ENCODE measurements at places on chromosomes 13 and 19.

DNA sequence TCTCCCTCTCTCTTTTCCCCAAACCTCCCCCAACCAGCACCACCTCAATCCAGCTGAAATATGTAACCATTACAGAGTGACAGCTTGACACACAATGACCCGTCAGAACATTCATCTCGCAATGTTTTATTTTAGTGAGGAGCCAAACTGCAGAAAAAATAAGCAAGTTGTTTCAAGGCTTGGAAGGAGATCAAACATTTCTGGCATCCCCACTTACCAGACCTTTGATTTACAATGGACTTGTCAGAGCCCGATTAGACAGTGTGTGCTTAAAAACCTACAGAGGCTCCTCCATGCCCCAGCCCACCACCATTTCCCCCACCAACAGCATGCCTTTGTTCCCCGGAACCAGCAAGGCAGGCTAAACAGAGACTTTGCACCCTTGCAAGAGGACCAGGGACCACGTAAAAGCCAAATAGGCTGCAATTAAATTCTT, 382.8 kb upstream of the ZNF507 start:
- DNase-seq, result no peak

- no peak for DNase-seq
Measured at GRCh38 chr13:107743983-107744382, 471.4 kb downstream of the LIG4 start.

- DNase-seq, result no peak
Measured at GRCh38 chr13:41408746-41409145, 48.6 kb upstream of the RGCC start.

DNA sequence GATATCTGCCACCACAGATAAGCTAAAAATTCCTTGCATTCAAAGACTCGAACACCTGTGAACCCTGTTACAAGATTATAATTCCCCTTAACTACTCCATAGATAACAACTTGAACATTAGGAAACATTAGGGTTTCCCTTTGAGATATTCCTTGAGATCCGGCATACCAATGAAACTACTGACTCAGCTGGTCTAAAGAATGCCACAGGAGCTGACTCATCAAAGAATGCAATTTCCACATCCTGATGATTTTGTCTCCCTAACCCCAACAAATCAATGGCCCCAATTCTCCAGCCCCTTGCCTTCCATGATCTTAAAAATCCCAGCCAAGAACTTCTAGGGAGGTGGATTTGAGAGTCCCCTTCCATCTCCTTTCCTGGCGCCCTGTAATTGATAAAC, 35.6 kb upstream of the ZNF599 start:
- DNase-seq, result no peak

DNA sequence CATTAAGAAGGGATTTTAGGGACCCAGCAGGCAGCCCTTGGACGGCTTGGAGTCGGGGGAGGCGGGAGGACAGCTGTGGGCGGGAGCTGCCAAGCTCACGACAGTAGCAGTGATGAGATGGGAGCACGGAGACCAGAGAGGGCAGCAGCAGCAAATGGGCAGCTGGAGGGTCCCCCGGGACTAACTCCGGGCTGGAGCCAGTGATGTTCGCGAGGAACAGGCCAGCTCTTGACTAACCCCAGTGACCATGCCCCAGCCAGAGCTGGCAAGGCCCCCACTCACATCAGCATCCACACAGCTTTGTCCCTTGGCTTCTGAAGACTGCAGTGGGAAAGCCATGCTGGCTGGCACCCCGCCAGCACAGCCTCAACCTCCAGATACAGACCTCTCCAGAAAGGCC, 81.9 kb downstream of the RAB20 start:
- no peak for DNase-seq

- DNase-seq, result no peak
Measured at GRCh38 chr19:48648134-48648533, 2.1 kb upstream of the CA11 start.

DNA sequence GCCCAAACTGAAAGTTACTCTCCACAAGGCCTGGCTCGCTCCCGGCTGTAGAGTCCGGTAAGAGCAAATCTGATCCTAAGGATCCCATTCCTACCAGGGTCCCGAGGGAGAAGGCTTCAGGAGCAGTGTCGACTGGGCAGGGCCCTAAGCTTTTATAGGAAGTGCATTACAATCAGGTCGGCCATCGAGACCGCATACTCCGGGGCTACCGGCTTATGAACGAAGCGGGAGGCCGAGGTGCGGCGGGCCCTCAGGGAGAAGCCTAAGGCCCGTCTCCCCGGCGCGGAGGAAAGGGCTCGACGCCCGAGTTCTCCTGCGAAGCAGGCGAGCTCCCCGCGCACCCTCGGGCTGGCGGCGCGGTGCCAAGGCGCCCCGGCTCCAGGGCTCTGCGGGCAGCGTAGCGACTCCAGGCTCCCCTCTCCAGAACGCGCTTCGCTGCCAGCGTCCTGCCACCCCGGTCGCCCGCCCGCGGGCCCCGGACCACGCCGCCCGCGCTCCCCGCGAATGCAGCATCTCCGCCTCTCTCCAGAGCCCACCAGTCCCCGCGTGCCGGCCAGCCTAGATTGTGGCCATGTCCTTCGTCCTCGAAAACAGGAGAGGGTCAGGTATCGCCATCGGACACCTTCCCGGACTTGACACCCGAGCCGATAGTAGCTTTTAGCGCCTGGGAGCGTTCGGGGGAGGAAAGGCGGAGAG, 1.4 kb downstream of the EFNB2 start:
- no peak for DNase-seq

DNA sequence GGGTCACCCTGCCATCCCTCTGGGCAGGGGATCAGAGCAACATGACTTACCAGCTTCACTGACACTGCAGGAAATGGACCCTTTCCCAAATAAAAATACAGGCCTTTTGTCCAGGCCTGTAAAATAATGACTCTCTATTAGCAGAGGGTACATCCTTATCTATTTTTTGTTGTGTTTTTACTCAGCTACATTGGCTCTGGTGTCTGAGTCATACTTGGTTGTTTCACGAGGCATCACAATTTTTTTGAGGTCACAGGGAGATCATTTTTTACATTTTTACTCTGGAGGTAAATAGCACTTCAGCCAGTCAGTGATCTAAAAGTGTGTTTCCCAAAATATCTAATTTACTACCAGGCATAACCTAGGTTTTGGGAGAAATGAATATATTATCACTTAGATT, 6.9 kb upstream of the HTR2A start:
- DNase-seq, result no peak

- no peak for DNase-seq
Measured at GRCh38 chr19:5512715-5513114, 55.0 kb downstream of the TINCR start.

DNA sequence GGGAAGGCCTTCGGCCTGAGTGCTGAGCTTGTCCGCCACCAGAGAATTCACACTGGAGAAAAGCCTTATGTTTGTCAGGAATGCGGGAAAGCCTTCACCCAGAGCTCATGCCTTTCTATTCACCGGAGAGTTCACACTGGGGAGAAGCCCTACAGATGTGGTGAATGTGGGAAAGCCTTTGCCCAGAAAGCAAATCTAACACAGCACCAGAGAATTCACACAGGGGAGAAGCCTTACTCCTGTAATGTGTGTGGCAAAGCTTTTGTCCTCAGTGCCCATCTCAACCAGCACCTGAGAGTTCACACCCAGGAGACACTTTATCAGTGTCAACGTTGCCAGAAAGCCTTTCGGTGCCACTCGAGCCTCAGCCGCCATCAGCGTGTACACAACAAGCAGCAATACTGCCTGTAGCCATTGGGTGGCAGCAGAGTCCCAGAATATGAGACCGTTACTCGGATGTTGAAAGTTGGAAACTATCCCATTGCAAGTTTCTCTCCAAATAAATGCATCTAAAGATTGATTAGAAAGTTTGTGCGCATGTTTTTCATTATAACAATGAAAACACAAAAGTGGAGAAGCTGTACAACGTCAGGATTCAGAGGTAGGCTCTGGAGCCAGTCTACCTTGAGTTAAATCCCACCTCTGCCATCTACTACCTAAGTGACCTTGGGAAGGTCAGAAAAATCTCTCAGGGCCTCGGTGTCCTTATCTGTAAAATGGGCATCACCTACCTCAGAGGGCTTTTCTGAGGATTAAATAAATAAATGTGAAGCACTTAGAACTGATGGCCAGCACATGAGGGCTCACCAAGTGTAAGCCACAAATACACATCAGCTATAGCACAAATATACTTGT, 21.1 kb downstream of the ZNF473 start:
- DNase-seq, result peak; percentile 39

- no peak for DNase-seq
Measured at GRCh38 chr19:56096665-56097064, 24.4 kb downstream of the ZNF787 start.

- no peak for DNase-seq
Measured at GRCh38 chr13:50594276-50595051, 249.0 kb downstream of the DLEU7 start.

DNA sequence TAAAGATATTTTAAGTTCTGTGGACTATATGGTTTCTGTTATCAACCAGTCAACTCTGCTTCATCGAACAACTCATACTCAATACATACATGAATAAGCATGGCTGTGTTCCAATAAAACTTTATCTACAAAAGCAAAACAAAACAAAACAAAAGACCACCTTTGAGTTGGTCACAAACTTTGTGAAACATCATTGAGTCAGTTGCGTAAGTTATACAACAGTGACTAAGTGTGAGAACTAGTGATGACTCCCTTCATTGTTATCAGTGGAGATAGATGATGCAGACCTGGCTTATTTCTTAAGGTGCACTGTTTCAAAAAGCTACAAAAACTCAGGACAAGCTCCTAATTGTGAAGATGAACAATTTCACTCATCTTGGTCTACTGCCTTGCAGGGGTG, 14.5 kb upstream of the KLK4 start:
- no peak for DNase-seq

GRCh38 chr19:718251-718951, 9.7 kb downstream of the PALM start:
- DNase-seq, result no peak

DNA sequence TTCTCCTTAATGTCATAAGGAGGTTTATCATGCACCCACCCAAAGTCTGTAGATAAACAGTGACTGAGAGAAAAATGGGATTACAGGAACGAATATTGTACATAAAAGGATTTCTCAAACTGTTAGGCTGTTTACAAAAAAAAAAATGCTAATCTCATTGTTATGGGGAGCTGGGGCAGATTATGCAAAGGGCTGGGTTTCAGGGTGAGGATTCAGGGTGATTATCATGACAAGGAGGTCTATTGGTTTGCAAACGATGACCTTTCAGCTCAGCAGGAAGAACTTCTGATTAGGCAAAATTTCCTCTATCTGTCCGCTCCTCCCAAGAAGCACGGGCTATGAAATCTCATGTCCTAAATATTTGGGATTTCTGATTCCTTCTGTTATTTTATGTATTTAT, 41.4 kb downstream of the NLRP12 start:
- DNase-seq, result no peak

GRCh38 chr13:111399776-111400538, 79.5 kb downstream of the TEX29 start:
- no peak for DNase-seq

DNA sequence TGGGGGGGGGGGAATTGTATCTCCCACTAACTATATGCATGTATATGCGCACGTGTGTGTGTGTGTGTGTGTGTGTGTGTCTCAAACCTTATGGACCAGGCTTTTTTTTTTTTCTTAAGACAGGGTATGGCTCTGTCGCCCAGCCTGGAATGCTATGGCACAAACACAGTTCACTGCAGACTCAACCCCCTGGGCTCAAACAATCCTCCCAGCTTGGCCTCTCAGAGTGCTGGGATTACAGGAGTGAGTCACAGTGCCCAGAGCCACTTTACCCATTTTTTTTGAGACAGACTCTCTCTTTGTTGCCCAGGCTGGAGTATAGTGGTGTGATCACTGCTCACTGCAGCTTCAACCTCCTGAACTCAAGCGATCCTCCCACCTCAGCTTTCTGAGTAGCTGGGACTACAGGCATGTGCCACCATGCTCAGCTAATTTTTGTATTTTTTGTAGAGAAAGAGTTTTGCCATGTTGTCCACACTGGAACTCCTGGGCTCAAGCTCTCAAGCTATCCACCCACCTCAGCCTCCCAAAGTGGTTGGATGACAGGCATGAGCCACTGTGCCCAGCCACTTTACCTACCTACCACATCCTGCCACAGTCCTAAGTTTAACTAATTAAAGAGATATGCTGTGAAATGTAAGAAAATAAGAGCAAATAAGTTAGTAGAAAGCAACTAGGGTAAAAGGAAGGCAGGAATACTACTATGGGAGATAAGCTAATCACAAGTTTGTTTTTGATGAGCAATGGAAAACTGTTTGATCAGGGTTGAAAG, 2.4 kb downstream of the ZMYM5 start:
- no peak for DNase-seq

DNA sequence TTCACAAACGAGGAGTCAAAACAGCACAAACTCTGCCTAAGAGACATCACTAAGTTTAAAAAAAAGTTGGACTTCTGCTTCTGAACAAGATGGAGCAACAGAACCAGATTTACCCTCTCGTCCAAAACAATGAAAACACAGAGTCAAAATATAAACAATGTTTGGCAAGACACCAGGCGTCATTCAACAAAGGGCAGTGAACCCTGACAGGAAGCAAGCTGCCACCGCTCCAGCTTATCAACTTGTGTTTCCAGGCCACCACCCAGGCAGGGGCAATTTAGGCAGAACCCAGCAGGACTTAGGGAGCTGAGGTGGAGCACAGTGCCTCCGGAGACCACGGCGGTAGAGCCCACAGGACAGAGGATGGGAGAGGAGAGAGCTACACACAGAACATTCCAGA, 8.6 kb upstream of the NAPA start:
- no peak for DNase-seq

GRCh38 chr19:53388904-53389303, 6.0 kb upstream of the ZNF765 start:
- DNase-seq, result no peak

DNA sequence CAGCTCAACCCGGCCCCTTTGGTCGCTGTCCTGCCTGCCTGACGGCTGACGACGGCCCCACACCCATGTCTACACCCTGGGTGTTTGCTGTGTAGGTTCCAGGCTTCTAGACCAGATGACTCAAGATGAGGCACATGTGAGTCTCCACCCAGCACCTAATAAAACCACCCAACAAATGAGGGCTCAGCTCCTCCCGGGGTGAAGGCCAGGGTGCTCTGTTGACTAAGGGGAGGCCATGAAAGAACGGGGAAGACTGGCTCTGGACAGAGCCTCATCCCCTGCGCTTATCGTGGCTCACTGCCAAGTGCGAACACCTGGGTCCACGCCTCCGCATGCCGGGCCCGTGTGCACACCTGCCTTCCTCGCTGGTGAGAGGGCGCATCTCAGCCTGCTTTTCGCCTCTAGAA, 39.6 kb downstream of the COL4A2 start:
- DNase-seq, result no peak

GRCh38 chr19:56071151-56071550, 49.9 kb downstream of the ZNF787 start:
- DNase-seq, result no peak

GRCh38 chr13:107650081-107650701, 565.1 kb downstream of the LIG4 start:
- peak; percentile 0 for DNase-seq

- DNase-seq, result no peak
Measured at GRCh38 chr13:40317980-40318327, 348.5 kb downstream of the FOXO1 start.

- DNase-seq, result no peak
Measured at GRCh38 chr19:38650911-38651584, 3.6 kb downstream of the ACTN4 start.
